ENCODE measurements at places on chromosomes 16 and 17.

DNA sequence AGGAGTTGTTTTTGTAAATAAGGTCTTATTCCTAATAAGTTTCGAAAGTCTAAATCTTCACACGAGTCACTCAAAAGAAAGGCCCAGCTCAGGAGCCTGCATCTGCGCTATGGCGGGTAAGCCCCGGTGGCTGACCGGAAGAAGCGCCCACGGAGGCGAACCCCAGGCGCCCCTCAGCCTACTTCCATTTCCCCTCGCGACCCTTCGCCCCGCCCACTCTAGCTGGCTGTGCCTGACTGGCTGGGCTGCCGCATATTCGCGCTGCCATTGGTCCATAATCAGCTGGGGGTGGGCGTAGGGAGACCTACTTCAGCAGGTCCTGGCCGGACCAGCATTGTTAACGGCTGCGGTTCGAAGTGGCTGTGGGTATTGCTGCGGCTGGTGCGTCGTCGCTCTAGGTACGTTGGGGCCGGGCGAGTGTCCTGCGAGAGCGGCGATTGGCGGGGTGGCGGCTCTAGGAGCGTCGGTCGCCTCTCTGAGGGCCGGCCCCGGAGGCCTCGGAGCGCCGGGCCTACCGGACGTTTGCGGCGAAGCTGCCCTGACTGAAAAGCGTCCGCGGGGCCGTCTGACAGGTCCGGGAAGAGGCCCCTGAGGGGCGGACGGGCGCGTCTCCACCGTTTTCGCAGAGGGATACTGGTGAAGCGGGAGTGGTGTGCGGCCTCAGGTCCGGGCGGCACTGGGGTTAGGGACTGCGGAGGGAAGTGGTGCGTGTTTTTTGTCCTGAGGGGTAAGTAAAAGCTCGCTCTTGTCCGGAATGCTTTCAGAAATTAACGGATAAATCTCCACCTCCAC, at the start of gene ATF7IP2:
Gene ATF7IP2, plus strand, starts transcription at position 337 of the 792 bp plus-strand sequence. CDS start 44,560 bp downstream, outside the sequence.
- peak within 1 kb of the TSS; percentile 73 for H3K27ac ChIP-seq
- H3K4me3 ChIP-seq, result peak within 1 kb of the TSS; percentile 81
- H3K4me1 ChIP-seq, result no peaks in the 10 kb centered on the region
- H3K36me3 ChIP-seq, result peaks cover 9% of the 10 kb centered on the region
- H3K27me3 ChIP-seq, result no peaks in the 10 kb centered on the region

DNA sequence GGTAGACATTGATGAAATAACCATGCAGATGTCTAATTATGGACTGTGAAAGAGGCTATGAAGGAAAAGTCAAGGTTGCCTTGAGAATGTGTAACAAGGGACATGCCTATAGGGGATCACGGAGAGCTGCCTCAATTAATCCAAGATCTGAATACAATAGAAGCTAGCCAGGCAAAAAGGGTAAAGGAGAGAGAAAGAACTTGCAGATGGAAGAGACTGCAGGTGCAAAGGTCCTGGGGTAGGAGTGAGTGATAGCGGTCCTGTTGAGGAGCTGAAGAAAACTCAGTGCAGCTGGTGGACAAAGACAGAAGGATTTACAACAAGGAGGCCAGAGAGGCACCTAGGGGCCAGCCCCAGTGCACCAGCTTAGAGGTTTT, 15.9 kb upstream of the TNS4 start:
- H3K36me3 ChIP-seq, result no peaks in the 10 kb centered on the region
- no peaks in the 10 kb centered on the region for H3K4me1 ChIP-seq
- no peak overlapping the region for H3K27ac ChIP-seq
- H3K4me3 ChIP-seq, result no peak overlapping the region
- no peak for DNase-seq

DNA sequence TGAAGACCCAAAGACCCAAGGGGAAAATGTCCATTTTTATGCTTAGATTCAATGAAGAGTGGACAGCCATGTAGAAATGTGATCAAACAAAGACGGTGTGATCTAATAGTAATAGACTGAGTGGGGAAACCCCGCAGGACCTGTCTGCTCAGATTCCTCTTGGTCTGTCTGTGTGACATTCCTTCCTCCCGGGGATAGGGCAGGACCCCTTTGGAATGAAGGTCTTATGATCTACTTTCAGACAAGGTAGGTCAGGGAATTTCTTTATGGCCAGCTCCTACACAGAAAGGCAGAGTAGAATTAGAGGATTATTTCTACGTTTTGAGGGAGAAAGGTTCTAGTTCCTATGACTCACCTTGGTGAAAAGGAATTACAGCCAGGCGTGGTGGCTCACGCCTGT, 267.6 kb downstream of the STX8 start:
- H3K27me3 ChIP-seq, result no peaks in the 10 kb centered on the region
- H3K4me3 ChIP-seq, result no peak overlapping the region
- no peak for DNase-seq
- H3K27ac ChIP-seq, result no peak overlapping the region
- H3K36me3 ChIP-seq, result no peaks in the 10 kb centered on the region

DNA sequence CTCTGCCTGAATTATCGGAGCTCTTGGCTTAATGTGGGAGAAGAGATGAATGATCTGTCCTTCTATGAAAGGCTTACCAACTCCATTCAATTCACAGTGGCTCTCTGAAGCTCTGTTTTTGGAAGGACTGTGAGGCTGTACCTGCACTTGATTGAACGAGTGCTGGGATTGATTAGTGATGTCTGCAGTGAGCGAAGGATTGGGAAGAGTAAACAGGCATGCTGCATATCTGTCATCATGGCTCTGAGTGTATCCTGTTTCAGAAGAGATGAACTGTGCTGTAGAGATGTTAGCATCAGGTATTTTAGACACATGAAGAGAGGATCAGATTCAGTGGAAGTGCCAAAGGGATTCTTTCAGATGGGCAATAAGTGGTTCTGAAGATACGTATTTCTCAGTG, 564.0 kb downstream of the MAF start:
- DNase-seq, result no peak
- H3K27ac ChIP-seq, result no peak overlapping the region
- H3K4me3 ChIP-seq, result no peak overlapping the region
- no peaks in the 10 kb centered on the region for H3K36me3 ChIP-seq

GRCh38 chr17:44005527-44006271, 1.3 kb downstream of the NAGS start:
- H3K36me3 ChIP-seq, result peaks cover 28% of the 10 kb centered on the region
- DNase-seq, result peak; percentile 61
- peak overlapping the region; percentile 88 for H3K27ac ChIP-seq
- peaks cover 23% of the 10 kb centered on the region for H3K27me3 ChIP-seq

GRCh38 chr17:10357768-10358167, 15.0 kb downstream of the MYH13 start:
- H3K36me3 ChIP-seq, result no peaks in the 10 kb centered on the region
- H3K4me1 ChIP-seq, result no peaks in the 10 kb centered on the region
- H3K27me3 ChIP-seq, result no peaks in the 10 kb centered on the region
- H3K27ac ChIP-seq, result no peak overlapping the region

GRCh38 chr17:45964634-45965033, 34.4 kb upstream of the STH start:
- H3K4me1 ChIP-seq, result no peaks in the 10 kb centered on the region
- peaks cover 9% of the 10 kb centered on the region for H3K27me3 ChIP-seq
- no peak overlapping the region for H3K4me3 ChIP-seq
- DNase-seq, result no peak
- H3K27ac ChIP-seq, result no peak overlapping the region

GRCh38 chr16:81505011-81505661, 60.5 kb downstream of the CMIP start:
- H3K27ac ChIP-seq, result no peak overlapping the region
- H3K4me3 ChIP-seq, result no peak overlapping the region
- peaks cover 10% of the 10 kb centered on the region for H3K36me3 ChIP-seq
- peaks cover 6% of the 10 kb centered on the region for H3K4me1 ChIP-seq

DNA sequence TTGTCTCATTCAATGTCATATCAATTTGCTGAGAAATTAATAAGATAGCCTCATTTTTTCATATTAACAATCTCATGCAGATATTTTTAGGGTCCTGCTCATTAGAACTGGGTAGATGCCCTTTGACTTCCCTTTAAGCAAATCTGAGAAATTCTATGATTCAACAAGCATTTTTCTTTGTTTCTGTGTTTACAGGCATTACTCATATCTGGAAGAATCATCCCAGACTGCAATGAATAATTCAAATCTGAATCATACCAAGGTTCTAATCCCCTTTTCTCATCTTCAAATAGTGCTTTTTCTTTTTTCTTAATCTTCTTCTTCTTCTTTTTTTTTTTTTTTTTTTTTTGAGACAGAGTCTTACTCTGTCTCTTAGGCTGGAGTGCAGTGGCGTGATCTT, 69.2 kb upstream of the KIFC3 start:
- peaks cover 23% of the 10 kb centered on the region for H3K27me3 ChIP-seq
- H3K36me3 ChIP-seq, result no peaks in the 10 kb centered on the region
- no peak overlapping the region for H3K27ac ChIP-seq
- H3K4me1 ChIP-seq, result no peaks in the 10 kb centered on the region
- no peak overlapping the region for H3K4me3 ChIP-seq

DNA sequence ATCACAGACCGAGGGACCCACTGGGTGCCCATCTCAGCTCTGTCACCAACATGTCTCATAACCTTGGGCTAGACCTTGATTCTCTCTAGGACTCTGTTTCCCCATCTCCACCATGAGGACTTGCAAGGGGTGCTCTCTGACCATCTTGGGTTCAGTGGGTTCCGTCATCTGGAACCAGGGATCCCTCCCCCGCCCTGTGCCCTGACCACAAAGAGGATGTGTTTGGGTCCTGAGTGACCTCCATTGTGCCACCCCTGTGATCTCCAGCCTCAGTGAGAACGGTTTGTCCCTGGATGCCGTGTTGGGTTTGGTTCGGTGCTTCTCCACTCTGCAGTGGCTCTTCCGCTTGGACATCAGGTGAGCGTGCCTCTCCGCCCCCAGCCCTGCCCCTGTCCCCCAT, 49.1 kb upstream of the CPNE2 start:
- no peaks in the 10 kb centered on the region for H3K36me3 ChIP-seq
- H3K27me3 ChIP-seq, result no peaks in the 10 kb centered on the region
- H3K4me1 ChIP-seq, result no peaks in the 10 kb centered on the region
- H3K27ac ChIP-seq, result no peak overlapping the region

DNA sequence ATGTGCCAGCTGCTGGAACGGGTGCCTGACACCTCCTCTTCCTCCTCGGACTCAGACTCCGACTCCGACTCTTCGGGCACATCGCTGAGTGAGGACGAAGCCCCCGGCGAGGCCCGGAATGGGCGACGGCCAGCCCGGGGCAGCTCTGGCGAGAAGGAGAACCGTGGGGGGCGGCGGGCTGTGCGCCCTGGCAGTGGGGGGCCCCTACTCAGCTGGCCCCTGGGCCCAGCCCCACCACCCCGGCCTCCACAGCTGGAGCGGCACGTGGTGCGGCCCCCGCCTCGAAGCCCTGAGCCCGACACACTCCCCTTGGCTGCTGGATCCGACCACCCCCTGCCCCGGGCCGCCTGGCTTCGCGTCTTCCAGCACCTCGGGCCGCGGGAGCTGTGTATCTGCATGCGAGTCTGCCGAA, 6.8 kb downstream of the FBXL19 start:
- no peaks in the 10 kb centered on the region for H3K27me3 ChIP-seq
- H3K27ac ChIP-seq, result no peak overlapping the region
- H3K4me3 ChIP-seq, result no peak overlapping the region
- H3K4me1 ChIP-seq, result peaks cover 17% of the 10 kb centered on the region

DNA sequence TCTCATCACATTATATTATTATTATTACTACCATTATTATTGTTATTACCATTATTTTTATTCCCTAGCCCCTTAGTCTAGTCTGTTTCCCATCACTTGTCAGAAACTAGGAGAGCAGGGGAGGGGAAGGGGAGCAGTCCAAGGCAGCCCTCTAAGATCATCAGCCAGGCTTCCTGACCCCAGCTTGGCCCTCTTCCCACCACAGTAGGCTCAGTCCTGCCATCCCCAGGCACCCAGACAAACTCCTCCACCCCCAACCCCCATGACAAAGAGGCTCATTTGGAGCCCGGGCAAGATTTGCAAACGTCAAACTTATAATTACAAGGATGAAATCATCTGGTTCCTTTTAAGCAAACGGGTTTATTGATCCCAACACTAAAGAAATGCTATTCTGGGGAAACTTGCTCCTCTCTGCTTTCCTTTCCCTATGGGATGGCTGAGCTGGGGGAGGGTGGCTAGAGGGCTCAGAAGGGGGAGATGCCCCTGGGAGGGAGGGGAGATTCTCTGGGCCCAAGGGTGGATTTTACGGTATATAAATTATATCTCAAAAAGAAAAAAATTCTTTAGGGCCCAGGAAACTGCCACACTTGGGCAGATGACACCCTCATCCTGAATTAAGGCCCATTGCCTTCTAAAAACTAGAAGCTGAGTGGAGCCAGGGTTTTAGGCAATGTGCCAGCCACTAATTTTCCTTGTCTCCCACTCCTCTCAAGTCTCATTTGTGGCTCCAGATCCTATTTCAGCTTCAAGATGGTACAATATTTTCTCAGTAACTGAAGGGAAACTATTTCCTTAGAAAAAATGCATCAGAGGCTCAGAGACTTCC, 4.4 kb upstream of the CBFB start:
- DNase-seq, result no peak
- H3K4me1 ChIP-seq, result peaks cover 9% of the 10 kb centered on the region
- no peaks in the 10 kb centered on the region for H3K36me3 ChIP-seq
- no peak overlapping the region for H3K27ac ChIP-seq
- H3K4me3 ChIP-seq, result no peak overlapping the region

DNA sequence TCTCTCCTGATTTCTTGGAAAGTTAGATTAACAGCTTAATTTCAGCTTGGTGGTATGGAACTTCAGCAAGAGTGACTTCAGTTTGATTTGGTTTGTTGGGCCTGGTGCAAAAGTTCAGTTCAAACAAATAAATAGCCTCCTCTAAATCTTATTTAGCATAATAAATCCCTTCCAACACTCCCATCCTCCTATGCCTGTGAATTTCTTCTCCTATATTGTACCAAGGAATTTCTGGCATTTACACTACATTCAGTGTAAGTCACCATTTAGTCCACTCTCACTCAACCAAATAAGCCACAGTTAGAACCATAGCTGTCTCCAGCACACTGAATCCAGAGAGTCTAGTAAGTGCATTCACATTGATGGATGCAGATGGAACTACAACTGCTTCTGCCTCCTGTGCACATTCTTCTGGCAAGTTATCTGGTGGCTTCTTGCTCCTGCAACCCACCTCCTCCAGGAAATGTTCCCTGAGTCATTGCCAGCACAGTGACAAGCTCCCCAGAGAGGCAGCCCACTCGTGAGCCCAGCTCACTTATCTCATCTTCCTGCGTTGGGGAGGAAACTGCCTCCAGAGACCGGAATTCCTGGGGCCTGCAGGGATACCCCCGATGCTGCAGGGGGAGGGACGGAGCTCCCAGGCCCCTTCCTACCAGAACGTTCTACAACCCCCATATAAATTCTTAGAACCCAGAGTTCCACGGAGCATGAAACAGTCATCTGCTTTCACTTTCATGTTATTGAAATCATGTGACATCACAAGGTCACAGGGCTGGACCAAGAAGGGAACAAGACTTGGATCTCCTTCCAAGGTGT, 318.3 kb downstream of the PHKB start:
- DNase-seq, result no peak
- H3K4me3 ChIP-seq, result no peak overlapping the region
- H3K36me3 ChIP-seq, result no peaks in the 10 kb centered on the region

- H3K27me3 ChIP-seq, result peaks cover 13% of the 10 kb centered on the region
- no peak for DNase-seq
- no peak overlapping the region for H3K4me3 ChIP-seq
- peak overlapping the region; percentile 58 for H3K27ac ChIP-seq
- no peaks in the 10 kb centered on the region for H3K4me1 ChIP-seq
- no peaks in the 10 kb centered on the region for H3K36me3 ChIP-seq
Observed at GRCh38 chr17:77779711-77780539, 178.6 kb upstream of the TNRC6C start.

Measured in large intestine (tissue), 12 donors.